Activated gamma-delta T cell treated with Interleukin-2 at 50 U/mL for 16 hours (primary cell): ENCODE measurements at places on chromosomes 4 and X.

DNA sequence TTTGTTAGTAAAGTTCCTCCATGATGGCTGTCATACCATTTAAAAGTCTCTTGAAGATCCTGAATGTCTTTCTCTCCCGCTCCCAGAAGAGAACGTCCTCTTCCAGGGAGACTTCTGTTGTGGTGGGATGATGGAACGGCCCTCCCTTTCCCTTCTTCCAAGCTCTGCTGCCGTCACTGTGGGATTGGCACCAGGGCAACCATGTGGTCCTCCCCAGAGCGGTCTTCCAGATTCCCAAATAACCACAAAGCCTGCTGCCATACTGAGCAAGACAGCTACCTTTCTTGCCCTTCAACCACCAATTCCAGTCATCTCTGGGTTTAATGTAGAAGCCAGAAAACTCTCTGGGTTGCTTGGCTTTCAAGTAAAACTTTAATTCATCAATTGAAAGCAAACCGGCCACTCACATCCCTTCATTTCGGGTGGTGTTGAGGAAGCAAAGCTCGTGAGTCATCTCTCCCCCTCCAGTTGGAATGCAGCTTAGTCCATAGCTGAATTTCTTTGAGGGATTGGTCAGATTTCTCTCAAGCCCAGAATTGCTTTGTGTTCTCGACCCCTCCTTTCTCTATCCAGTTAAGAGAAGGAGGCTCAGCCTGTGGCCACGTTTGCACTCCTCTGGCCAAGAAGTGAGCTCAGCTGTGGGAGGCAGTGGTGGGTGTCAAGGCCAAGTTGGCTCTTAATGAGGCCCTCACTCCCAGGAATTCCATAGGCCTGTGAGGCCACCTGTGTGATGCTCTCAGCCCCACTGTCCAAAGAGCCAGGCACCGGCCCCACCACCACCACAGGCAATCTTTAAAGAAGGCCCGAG lies 36.9 kb downstream of the FHDC1 start:
- no peak for DNase-seq

- no peak for DNase-seq
These were observed 175.4 kb downstream of the SH3BGRL start for GRCh38 chrX:81377329-81377728.

DNA sequence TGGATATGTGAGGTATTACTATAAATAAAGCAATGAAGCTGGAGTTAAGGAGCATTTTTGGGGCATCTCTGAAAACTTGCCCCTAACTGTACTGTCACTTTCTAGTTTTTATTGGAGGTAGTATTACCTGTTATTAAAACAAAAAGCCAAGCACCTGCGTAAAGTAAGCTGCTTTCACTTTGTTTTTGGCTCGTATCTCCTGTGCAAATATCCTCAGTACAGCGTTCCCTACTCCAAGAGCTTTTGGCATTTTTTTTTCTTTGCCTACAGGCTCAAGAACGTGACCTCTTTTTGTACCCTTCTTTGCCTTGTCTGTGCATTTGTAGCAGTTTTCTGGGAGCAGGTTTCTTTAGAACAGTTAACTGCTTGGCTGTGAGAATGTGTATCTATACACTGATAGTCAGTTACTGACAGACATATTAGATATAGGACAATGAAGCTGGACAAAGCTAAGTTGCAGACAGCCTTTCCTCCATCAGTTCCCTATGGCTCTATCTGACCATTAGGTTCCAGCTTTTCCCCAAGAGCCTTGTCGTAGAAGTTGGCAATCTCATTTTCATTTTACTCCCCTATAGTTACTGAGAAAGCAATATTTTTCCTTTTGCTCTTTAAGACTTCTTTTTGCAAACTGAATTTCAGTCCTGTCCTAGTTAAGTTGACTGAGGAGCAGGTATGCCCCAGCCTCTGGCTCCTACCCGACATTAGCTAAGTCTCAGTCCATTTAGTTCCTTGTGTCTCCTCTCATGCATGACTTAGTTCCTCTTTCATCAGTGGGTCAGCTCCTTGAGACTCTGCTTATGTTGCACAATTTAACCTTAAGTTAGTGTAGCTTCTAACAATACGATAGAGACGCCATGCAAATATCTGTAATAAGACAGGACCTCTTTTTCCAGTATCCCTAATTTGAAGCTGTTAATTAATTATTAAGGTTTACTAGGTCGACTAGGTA lies 71.5 kb upstream of the HPRT1 start:
- no peak for DNase-seq

DNA sequence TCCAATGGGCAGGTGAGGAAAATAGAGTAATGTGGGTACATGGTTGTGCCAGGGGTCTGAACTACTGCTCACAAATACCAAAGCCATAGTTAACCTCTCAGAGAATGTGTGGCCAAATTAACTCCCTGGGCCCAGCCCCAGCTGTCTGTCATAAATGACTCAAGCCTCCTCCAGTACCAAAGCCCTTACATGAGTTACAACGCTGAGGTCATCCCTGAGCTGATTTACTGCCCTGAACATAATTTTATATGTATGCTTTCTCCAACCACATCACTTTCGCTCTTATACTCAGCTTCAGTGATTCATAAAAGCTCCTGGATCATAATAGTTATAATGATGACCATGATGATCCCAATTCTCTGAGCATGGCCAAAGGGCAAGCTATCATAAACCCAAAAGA lies 283.9 kb downstream of the NKX6-1 start:
- no peak for DNase-seq

DNA sequence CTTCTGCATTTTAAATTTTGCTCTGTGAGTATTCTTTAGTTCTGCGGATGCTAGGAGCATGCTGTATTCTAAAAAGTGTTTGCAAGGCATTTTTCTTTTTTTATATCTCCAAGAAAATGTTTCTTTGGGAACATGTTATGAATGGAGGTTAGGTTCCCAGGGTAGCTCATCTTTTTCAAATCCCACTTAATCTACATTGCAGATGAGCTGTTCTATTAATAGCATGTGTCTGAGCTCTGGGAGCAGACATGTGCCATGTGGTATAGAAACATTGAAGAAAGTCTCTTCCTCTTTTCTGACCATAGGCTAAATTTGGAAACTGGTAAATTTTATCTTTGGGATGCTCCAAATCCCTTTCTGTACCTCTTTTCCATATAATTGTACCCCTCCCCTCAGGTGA lies 23.2 kb downstream of the DIAPH2 start:
- no peak for DNase-seq

- DNase-seq: no peak
These were observed 13.7 kb downstream of the ADH6 start for GRCh38 chr4:99205153-99205979.

DNA sequence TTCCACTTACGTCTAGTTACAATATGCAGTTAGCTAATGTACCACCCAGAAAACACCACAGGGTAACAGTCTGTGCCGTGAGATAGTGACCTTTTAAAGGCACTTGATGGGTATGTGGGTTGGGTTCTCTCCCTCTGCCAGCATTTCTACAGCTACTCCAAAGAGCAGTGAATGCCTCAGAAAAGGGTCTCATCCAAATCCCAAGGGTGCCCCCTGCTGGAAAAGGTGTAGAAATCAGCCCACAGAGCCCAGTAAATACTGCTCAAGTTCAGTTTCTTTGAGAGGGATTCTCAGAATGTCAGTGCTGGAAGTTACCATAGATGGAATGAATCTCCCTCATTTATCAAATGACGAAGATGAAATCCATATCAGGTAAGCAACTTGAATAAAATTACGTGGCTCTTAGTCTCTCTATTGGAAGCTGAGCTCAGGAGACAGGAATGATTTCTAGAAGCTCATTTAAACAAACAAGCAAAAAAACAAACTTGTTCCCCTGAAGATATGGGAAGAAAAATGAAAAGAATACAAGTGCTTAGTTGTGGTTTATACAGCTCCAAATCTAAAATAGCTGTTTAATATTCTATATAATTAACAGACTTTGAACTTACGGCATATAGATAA lies 9.5 kb downstream of the RNF175 start:
- peak; percentile 44 for DNase-seq

GRCh38 chr4:155667222-155667567 lies 547 bp downstream of the GUCY1A1 start:
- DNase-seq: peak; percentile 11

DNA sequence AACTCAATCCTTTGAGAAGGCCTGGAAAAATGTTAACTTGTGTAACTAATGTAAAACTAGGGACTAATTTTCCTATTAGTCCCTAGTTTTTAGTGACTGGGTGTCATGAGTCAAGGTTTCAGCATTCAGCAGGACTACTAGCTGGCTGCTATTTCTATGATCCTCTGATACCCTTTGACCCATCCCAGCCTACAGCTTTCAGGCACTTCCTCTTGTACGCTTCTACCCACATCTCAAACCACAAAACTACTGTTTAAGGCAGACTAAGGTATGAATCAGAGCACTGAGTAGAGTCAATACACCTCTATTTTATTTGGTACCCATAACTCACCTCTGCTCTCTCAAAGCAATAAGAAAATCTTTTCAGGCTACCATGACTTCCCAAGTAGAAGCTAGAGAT lies 809.6 kb downstream of the PDHA2 start:
- no peak for DNase-seq

DNA sequence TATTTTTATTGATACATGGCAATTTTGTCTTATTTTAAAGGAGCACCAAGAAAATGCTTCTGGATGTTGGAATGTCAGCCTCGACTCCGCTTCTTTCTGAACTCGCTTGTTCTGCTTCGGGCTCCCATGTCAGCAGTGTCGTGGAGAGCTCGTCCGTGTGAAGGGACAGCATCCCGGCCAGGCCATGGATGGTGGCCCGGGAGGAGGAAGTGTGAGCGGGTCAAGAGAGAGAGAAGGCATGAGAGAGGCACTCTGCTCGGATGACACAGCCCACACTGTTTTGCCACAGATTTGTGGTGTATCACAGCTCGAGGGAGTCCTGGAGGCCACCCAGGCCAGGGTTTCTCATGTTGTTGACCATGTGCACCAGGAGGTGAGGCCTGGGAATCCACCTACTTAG lies 107.0 kb downstream of the TRAPPC11 start:
- DNase-seq: no peak

DNA sequence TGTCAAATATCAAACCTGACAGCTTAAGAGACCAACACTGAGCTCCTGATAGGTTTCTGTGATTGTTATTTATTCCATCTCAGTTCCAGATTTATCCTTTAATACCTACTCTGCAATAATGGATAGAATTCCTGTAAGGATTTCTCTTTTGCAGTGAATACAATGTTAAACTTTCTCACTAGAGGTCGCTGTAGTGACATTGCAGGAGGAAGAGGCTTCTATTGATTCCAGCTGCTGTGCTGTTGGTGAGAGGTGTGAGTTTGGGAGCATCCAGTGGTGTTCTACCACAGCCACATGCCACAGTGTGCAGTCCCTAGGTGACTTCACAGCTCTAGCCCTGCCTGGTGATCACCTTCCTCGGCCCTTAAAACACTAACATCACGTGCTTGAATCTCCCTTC lies 34.6 kb upstream of the DCAF8L2 start:
- no peak for DNase-seq

DNA sequence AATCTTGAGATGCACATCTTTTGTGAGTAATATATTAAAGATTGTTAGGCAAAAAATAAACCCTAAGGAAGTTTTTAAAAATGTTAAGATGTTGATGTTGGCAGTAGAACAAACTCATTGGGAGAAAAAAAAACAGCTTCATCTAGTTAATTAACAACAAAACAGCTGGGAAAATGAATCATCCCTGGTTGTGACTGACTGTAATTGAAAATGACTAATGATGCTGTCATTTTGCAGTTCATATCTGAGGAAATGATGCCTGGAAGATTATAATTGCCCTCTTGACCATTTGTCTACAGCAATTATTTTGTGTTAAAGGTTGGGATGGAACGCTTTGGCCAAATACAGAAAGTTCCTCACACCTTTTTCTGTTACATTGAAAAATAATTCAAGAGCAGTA lies 760.4 kb upstream of the FTHL17 start:
- DNase-seq: no peak

- DNase-seq: no peak
These were observed 1157.1 kb downstream of the ARAP2 start for GRCh38 chr4:35087218-35087617.
